ENCODE measurements at places on chromosomes 2 and 18. TPM values are rescaled to one million over a fixed set of nuclear protein-coding genes. Genes with fewer than 3 reads are reported as not detected.

The TXNDC2 gene
- total RNA-seq = 0.28 TPM

- DNase-seq = no peak
Observed at GRCh38 chr2:68698567-68699377, 35.8 kb upstream of the ARHGAP25 start.

- peak; percentile 28 for DNase-seq
Observed at GRCh38 chr2:157751462-157752058, 122.9 kb upstream of the ACVR1C start.

GRCh38 chr2:207227062-207227748 is 61.5 kb upstream of the KLF7 start:
- no peak for DNase-seq

DNA sequence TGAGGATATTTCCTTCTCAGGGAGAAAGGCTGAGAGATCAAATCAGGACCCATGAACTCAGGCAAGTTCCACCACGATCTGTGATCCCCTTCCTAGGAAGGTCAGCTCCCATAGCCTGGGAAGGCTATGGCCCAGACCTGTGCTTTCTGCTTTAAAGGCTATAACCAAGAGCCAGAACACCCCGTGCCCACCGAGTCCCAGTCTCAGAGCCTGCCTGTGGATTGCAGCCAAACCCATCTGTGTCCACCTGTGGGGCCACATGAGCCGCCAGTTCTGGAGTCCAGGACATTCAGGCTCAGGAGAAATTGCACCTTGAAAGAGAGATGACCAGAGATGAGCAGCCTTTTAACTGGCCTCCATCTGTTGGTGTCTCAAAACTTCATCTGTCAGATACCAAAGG is 46.9 kb downstream of the MAL start:
- DNase-seq = no peak

GRCh38 chr2:239577935-239578334 is 177.1 kb upstream of the HDAC4 start:
- DNase-seq = peak; percentile 13

DNA sequence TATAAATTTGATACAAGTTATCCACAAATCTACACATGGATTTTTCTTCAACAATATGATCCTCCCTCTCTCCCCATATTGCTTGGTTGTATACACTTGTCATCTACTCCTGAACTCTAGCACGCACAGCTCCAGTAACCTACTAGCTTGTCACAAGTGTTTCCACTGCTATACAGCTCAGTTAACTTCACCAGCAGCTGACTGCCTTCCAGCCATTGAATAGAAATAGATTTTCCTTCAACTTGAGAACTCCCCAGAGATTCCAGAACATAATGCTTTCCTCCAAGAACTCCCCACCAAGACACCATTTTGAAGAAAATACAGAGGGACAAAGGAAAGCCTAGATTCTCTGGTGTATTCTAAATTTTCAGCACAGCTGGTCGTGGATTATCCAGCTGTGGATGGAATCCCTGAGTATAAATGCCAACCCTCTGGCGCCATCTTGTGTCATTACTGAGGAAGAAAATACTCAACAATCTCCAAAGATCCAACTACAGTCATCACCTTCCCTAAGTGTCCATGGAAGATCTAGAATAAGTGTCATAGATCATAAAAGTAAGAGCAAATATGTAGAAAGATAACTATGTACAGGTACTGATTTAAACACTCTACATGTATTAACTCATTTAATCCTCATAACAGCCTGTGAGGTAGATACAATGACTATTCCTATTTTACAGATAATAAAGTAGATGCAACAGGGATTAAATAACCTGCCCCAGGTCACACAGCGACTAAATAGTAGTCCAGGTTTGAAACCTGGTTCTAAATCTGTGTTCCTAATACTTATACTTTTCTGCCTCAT is 156.7 kb downstream of the ARHGAP28 start:
- DNase-seq = peak; percentile 63

- peak; percentile 70 for DNase-seq
Observed at GRCh38 chr2:144331674-144332355, 188.1 kb downstream of the ZEB2 start.

DNA sequence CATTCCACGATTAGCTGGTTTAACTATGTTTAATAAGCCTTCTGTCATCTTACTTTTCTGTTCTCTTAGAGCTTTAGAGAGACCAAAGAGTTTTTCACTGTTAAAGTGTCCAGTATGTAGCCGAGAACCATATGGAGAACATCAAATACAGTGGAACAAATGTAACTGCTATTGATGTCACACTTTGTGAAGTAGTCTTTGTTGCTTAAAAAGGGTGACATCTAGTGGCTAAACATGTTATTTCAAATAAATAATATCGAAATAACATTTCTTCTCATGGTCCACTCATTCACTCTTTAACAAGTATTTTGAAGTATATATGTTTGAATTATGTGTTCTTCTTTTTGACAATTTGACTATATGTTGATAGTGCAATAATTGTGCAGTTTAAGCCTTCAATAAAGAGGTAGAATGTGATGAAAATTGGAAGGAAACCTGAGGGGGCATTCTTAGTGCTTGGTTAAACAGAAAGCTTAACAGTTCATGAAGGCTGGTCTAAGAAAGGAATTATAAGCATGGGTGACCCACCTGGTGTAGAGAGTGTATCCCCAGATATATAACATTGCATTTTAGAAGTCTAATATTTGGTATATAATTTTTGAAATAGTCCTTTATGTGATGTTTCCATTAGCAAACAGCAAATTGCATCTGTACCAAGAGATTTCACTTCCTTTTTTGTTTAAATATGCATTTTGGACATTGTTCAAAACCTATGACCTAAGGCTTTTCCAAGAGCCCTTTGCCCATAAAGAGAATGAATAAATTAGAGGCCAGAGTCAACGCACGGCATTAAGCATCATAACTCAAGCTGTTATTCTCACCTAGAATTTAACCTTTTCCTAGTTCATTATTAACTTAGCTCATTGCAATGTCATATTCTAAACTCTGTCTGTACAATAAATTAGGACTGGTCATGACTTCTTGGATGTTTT is 112.1 kb downstream of the KYNU start:
- no peak for DNase-seq

DNA sequence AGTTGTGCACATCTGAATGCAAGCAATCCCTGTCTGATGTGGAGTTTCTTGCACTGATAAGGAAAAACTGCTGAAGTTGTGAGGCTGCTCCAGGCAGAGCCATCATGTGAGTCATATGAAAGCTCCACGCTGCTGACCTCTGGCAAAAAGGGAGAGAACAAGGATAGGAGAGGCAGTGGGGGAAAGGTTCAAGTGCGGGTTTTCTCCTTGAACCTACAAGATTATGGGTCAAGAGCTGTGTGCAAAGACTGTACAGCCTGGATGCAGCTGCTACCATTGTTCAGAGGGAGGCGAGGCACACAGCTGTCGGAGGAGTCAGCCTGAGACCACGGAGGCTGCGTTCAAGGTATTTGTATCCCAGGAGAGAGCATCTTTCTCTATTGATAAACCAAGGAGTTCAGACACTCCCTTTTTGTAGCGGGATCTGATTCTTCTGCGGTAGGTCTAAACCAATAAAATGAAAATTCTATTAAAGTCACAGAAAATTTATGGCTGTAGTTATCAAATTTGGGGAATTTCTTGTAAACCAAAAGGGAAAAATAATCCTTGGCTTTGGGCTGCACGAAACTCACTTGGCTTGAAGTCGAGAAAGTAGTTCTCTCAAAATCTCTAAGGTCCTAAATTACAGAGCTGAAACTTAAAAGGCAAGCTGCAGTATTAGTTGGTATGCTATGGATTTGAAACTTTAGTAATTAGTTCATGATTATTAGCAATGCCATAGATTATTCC is at the start of gene CDK15:
CDK15 (plus strand) TSS at position 96 of the 729 bp plus-strand sequence; CDS start at position 224, 128 bp downstream.
- DNase-seq = no peak

The EMILIN2 gene
- total RNA-seq = 18.3 TPM

The CCDC141 gene
- 1.5 TPM for total RNA-seq

GRCh38 chr2:31256611-31257382 is 22.8 kb downstream of the EHD3 start:
- DNase-seq = no peak

DNA sequence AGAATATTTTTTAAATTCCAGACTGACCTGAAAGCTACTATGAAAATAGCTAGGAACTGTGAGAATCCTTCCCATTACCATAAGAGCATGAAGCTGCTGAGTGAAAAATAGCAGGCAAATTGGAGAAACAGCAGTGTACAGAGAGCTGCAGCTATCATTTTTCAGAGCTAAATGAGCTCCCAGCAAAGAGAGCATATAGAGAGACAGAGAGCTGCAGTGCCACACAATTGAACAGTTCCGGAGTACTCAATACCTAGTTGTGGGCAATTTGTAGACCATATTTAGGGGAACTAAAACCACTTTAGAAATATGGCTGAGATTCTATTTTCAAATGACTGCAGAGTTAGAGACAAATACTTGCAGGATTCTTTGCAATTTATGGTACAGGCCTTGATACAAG is 645.3 kb downstream of the STK39 start:
- DNase-seq = no peak

The PIGN gene
- 36.3 TPM for total RNA-seq

DNA sequence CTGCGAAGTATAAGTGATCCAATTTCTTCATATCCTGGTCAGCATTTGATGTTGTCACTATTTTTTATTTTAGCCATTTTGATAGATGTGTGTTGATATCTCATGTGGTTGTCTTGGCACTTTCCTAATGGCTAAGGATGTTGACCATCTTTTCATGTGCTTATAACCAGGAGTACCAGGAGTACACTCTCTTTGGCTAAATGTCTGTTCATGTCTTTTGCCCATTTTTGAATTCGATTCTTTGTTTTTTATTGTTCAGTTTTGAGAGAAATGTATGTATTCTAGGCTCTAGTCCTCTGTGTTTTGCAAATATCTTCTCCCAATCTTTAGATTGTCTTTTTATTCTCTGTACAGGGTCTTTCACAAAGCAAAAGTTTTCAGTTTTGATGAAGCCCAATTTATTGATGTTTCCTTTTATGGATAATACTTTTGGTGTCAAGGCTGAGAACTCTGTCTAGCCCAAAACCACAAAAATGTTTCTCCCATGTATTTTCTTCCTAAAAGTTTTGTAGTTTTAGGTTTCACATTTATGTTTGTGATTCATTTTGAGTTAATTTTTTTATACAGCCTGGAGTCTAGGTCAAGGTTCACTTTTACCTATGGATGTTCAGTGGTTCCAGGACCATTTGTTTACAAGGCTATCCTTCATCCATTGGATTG is 65.4 kb downstream of the SDC1 start:
- no peak for DNase-seq

DNA sequence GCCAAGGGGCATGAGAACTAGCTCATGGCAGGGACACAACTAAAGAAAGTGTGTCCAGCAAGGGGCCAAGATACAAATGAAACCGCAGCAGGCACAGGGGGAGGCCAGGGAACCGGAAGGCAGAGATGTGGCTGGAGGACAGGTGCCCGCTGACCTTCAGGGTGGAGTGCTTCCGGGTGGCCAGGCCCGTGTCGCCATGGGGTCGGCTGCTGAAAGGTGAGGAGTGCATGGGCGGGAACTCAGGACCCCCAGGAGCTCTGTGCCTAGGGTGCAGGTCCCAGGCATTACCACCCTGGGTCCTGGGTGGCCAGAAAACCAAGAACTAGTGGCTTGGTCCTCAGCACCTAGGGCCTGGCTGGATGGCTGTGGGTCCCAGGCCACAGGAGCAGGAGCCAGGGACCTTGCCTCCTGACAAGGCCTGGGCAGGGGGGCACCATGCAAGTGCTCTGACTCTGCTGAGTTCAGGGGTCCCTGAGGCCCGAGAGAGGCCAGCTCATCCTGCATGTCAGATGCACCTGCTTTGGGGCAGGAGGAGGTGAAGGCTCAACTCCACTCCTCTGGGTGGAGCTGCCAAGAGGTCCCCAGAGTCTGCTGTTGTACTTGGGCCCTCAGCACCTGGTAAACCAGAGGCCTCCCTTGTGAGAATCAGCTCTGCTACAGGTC is 50.9 kb downstream of the CENPO start:
- DNase-seq = peak; percentile 10

DNA sequence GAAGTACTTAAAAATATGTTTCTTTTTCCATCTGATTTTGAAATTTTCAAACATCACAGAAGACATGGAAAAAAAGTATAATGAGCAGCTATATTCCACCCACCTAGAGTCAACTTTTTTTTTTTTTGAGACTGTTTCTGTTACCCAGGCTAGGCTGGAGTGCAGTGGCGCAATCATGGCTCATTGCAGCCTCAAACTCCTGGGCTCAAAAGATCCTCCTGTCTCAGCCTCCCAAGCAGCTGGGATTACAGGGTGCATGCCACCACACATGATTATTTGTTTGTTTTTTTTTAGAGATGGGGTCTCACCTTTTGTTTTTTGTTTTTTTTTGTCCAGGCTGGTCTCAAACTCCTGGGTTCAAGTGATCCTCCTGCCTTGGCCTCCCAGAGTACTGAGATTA is 26.6 kb upstream of the UGGT1 start:
- DNase-seq = no peak

- no peak for DNase-seq
Observed at GRCh38 chr2:12883906-12884305, 167.2 kb downstream of the TRIB2 start.

- DNase-seq = no peak
Observed at GRCh38 chr2:239015901-239016675, 168.2 kb downstream of the TWIST2 start.

The PCARE gene
- not detected for total RNA-seq

The PXDN gene
- 52.4 TPM for total RNA-seq

DNA sequence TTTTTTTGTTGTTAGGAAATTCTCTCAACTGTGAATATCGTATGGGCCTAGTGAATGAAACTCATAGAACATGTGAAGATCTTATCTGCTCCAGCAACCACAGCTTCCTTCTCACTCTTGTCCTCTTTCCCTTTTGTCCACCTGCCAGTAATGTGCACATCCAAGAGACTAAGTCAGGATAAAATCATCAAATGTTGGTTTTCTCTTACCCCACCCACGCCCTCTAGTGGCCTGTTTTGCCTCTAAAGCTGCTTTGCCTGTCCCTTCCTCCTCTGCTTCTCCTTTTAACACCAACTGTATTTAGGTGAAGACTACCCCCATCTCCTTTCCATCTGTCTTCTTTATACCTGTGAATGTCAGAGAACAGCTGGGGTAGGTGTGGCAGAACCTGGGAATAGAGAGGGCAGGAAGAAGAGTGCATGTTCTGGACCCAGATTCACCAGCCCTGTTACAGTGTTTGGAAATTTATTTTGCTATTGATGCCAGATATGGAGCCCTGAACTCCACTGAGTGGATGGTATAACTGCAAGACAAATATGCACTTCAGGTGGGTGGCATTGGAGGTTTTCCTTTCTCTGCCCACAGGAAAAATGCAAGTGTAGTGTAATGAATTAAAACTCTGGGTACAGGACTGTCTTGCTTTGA is 8.4 kb upstream of the MGAT5 start:
- peak; percentile 96 for DNase-seq

DNA sequence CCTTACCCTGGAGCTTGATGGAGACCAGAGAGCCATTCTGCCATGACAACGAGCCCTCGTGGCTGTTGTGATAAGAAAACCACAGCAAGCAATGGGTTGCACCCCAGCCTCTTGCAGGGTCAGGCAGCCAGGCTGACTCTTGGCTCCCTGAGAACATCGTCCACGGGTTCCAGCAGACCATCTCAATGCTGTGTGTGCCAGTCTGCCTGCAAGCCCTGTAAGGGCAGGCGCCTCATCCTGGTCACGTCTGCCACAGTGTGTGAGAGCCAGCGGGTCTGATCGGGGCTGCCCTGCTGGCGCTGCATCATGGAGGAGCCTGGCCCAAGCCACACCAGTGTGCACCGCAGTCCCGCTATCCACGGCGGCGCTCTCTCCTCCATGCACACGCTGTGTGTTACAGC is 71.0 kb upstream of the MGAT4A start:
- DNase-seq = no peak

The ZBTB7C gene
- total RNA-seq = 38.2 TPM
